ENCODE measurements at places on chromosomes 12 and 14.

GRCh38 chr12:95319694-95320331 is 102.2 kb downstream of the VEZT start:
- no peak for DNase-seq

GRCh38 chr12:106585521-106586277 is 2.9 kb downstream of the RFX4 start:
- peak; percentile 52 for DNase-seq

DNA sequence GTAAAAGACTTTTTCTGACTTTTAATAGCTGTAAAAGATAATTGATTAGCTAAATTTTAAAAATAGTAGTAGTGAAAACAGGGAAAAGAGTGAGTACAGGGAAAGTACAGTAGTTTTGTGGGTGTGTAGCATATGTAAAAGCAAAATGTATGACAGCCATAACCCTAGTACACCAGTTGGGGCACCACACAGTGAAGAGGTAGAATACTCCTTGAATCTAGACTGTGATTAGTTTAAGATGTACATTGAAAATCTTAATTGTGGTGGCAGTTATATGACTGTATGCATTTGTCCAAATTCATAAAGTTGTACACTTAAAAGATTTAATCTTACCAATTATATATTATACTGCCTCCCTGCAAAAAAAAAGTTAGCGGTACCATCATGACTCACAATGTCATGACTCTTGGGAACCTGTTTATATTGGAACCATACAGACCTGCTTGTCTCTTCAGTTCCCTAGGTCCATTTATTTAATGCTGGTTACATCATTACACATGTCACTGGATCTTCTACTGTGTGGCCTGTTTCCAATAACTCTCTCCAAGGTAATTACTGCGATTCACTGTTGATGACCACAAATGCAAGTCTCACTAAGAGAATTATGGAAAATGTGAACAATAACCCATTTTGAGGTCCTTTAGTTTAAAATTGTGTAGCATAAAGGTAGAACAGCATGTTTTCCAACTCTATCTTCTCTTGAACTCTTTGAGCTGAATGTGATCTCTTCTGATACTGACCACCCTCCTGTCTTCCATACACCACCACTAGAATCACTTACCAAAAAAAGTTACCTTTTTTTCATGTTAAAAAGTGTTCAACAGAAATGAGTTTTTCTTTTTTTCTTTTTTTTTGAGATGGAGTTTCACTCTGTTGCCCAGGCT is 264.2 kb upstream of the AMIGO2 start:
- DNase-seq: no peak

DNA sequence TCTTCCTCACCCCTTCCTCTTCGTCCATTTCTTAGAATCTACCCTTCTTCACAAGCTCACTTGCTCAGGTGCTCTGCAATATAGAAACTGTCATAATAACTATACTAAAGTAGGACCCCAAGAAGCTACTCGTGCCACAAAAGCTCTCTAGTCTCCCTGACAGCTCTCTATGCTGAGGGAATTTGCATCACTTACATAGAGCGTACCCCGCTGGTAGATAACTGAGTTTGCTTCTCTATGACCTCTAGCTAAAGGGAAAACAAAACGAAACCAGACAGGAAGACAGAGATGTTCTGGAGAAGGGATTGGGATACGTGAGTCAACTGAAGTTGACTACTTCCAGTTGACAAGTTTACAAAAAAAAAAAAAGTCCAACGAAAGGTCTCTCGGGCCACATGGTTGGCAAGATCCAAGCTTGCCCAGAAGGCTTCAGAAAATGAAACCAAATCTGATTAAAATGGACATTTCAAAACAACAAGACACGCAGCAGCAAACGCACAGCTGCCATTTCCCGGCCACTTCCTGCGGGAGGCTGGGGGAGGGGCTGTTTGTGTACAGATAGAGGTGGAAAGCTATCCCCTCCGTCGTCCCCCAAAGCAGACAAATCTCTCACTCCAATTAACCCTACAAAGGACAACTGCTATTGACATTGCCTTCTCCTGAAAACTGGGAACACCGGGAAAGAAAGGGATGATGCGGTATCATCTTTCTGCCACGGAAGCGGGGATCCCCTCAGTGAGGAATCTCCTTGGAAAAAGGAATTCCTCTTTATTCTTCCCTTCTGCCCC is 1.3 kb downstream of the BAZ2A start:
- DNase-seq: peak; percentile 55

DNA sequence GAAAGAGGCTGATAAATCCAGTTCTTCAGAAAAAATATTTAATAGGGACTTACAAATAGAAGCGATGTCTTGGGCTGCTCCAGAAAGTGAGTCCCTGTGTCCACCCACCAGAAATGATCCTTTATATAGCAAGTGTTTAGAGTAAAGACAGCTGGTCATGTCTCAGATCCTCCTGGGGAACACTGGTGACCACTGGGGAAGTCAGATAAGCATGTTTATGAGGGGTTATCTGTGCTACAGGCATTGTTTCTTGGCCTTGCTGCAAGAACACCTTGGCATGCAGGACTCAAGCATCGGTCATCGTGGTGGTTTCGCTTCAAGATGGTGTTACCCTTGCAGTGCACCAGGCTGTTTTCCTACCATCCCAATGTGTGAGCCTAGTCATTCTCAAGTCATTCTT is 27.2 kb downstream of the CPM start:
- DNase-seq: no peak

GRCh38 chr12:51218607-51219161 is 822 bp upstream of the POU6F1 start:
- DNase-seq: no peak

DNA sequence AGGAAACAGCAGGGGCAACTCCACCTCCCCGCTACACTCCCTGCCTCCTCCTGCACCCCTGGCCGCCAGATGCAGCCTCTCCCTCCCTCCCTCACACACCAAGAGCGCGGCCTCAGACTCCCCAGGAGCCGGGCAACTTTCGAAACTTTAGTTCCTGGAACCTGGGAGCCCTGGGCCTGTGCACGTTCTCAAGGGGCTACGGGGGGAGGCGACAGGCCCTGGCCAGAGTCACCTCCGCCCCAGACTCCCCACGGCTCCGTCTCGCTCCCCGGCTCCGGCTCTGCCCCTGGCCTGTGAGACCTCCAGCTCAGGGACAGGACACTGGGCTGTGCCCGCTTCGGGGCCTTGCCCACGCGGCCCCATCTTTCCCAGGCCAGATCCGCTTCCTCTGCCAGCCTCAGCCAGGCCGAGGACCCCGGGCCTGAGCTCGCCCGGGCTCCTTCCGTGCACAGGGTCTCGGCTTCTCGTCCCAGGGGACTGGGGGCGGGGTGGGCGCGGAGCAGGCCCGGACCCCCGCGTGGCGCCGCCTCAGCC is 5.5 kb downstream of the AMN start:
- DNase-seq: no peak

- no peak for DNase-seq
These were observed 110.6 kb downstream of the CACNA1C start for GRCh38 chr12:2163177-2163941.

Measured in brain (organoid and tissue), 16 donors.